ENCODE measurements at places on chromosomes 6 and 20.

DNA sequence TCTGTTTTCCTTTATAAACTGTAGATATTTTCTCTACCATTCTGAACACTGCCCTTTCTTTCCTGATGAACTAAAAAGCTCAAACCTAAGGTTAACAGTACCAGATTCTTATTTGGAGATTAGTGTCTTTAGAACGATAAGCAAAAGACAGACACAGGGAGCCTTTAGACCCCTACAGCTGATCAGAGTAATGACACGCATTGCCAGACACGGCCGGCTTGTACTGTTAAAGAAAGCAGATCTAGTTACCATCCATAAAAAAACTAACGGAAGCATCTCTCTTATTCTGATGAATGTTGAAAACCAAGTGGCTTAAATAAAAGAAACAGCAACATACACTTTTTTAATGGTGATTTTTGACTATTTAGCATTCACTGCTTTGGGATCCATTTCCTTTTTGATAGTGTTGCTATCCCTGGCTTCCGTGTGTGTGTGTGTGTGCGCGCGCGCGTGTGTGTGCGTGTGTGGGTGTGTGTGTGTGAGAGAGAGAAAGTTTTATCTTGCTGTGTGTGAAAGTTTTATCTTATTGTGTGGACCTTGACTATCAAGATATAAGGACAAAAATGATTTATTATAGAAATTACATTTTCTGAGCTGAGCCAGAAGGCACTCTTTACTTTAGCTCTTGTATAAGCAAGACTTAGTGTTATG is 95.6 kb upstream of the SLC35B3 start:
- DNase-seq = no peak

DNA sequence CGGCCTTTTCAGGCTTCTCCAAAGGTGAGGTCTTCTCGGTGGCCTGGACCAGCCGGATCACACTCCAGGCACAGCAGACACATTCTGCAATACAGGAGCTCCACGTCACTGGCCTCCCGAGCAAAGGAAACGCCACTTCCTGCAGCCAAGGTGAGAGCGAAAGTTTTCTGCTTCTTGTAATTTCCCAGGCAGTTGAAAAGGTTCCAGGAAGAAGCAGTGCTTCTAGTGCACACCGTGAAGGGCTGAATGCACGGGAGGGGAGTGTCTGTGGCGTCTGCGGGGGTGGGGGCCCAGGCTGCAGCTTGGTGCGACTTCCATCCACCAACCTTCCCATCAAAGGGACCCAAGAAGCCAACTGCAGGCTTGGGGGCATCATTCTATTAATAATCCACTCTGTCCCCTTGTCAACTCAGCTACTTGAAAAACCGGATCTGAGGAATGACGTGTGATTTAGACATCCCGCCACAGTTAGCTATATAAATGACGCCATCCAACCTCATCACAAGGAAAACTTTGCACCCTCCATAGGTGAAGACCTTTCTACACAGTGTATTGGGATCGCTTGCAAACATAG is 61.1 kb downstream of the NFATC2 start:
- DNase-seq = no peak

DNA sequence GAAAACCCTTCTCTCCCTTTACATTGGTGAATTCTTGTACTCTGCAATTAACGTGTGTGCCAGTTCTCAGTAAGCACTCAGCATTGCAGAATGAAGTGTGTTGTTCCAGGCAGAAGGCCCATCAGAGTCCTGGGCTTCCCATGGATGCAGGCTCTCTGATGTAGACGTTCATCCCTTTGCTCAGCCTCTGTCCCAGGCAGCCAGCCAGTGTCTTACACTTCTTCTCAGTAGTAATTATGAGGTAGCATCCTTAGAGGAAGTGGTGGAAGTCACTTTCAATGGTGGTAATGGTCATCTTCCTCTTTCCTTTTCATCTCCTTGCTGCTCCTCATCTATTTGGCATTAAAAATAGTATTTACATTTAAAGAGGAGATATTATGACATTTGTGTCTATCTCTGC is 66.7 kb upstream of the FYN start:
- DNase-seq = no peak

- DNase-seq = no peak
Measured at GRCh38 chr6:11767458-11767857, 11.1 kb downstream of the ADTRP start.

DNA sequence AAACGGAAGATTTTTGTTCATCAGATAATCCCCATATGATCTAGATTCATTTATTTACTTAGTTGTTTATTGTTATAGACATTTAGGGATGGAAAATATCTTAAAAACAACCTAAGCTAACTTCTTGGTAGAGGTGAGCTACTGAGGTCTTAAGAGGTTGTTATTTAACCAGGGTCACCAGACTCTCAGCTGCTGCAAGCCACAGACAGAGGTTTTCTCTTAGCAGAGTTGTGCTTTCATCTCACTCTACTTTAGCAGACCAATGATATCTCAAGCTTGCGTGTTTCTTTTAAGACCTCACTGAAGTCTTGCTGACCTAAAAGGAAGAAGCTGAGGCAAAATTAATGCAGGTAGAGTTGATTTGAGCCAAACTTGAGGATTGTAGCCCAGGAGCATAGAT is 43.6 kb downstream of the NCOA7 start:
- DNase-seq = no peak

DNA sequence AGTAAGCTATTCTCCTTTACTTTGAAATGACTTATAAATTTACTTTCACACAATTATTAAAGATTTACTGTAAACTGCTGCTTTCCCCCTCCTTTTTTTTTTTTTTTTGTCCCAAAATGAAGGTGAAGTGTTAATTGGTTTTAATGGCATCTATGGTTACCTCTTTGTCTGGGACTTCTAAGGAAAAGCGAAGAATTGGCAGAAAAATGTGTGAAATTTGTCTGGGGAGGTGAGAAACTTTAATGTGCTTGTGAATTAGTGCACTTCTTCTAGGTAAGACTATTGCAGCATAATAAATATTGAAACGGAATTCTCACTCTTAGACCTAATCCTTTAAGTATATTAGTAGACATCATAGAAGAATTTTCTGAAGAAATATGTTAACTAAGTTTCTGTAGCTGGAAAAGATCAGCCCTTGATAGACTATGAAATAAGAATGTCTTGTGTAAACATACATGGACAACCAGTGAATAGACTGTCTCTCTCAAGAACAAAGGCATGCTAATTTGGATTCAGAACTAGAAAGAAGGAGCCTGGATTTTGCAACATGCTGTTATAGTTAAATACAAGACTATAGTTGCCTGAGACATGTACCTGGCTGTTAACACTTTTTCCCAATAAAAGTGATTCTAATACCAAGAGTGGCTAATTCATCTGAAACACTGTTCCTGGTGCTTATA is 23.9 kb downstream of the FLRT3 start:
- no peak for DNase-seq

DNA sequence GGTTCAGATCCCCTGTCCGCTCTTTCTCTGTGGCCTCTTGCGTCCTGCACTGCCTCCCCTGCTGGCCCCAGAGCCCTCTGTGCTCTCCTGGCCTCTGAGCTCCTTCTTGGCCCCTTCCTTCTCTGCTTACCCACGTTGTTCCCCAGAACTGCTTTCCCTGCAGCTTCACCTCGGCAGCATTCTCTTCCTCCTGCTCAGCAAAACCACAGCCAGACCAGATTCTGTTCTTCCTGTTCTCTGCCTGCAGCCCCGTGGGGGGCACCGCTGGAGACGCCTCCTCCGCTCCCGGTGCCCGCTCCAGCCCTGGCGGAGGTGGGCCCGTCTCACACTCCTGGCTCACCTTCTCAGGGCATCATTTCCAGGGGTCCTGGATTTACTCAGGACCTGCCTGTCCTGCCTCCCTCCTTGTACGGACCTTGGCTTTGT is 59.7 kb downstream of the TCP11 start:
- DNase-seq = no peak

GRCh38 chr6:113187661-113188060 is 669.5 kb upstream of the MARCKS start:
- DNase-seq = no peak

- no peak for DNase-seq
Measured at GRCh38 chr6:34834789-34835518, 43.1 kb downstream of the BLTP3A start.

DNA sequence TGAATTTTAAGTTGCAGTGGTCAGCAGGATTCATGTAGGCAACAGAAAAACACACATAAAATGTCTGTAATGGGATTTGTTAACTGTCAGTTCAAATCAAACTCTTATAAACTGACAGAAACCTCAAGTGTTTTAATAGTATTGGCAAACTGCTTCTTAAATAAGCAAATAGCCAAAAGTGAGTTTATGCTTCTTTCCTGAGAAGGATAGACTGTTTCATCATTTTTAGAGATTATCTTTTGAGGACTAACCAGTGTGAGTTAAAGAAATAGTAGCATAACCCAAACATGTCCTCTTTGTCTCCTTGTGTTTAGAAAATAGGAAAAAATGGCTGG is 68.0 kb downstream of the AIG1 start:
- no peak for DNase-seq

GRCh38 chr6:166052837-166053236 is 114.8 kb downstream of the TBXT start:
- no peak for DNase-seq

- no peak for DNase-seq
Measured at GRCh38 chr20:15111654-15112053, 774.2 kb upstream of the FLRT3 start.

DNA sequence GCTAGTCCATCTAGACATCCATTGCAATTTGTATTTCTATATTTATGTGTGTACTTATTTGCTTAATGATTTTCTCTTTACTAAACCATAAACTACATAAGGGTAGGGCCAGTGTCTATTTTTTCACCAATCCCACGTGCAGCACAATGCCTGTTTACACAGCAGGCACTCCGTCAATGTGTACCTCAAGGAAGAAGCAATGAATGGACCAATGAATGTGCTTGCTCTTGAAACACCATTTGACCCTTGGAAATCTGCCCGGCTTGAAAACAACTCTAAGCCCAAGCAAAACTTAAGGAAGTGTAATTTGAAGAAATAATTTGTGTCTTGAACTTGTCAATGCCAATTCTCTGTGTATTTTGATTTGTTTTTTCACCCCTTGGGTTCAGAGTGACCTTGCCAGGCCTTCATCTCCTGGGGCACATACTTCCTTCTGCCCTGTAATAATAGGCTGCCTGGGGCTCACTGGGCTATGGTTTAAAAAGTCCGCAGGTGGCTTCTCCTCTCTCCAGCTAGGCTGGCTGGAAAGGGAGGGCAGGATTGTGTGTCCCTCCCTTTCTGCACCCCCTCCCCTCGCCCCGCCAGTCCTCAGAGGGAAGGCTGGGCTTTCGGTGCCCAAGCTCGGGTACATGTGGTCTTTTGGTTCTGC is 140.8 kb upstream of the ARMC2 start:
- DNase-seq = no peak

GRCh38 chr6:108644252-108644651 is 83.5 kb downstream of the FOXO3 start:
- no peak for DNase-seq

DNA sequence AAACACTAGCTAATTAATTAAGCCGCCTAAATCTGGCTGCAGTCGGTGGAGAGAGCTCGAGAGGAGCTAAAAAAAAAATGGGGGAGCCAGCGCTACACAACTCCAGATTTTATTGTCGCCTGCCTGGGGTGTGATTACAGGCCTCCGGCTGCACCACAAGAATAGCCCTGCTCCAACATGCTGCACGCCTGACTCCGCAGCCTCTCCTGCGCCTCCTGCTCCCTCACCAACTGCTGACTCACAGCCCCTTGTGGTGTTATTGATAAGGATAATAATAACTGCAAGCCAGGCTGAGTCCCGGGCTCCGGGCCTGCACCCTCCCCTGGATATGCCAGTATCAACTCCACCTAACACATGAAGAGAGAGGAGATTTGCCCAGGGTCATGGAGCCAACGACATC is 16.8 kb downstream of the SIRPA start:
- no peak for DNase-seq

- DNase-seq = no peak
Measured at GRCh38 chr20:7856756-7857155, 83.5 kb downstream of the HAO1 start.

GRCh38 chr6:27161946-27162603 is 85.4 kb upstream of the PRSS16 start:
- no peak for DNase-seq

- DNase-seq = no peak
Measured at GRCh38 chr6:13278991-13279390, 49.3 kb downstream of the TBC1D7 start.

GRCh38 chr6:16414205-16414604 is 175.8 kb downstream of the GMPR start:
- DNase-seq = peak; percentile 29

DNA sequence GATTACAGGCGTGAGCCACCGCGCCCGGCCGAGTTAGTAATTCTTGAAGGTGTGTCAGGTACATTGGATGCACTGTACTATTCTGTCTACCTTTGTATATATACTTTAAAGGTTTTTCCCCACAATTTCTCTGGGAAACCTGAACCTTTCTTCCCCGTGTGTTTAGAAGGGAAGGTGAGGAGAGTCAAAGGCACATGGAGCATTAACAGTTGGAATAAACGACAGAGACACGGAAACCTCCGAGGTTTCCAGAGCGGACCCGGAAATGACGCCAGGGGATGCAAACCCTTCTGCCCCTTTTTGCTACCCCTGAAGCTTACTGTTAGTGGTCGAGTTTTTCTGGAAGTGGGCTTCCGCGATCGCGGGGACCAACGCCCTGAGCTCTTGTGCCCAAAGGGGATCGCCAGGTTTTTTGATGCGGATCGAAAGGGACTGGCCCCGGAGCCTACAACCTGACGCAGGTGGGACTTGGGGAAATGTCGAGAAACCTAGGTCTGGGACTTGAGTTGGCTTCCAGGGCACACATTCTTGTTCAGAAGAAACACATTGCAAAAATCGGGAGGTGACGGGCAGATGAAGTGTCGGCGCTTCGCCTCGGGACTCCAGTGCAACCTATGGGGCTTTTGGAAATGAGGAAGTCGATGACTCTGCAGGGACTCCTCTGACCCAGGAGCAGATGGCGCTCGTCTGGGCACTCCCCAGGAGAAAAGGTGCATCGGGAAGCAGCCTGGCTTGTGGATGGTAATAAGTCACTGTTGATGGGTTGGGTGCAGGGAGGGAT is 218.2 kb downstream of the OR2B2 start:
- DNase-seq = no peak

GRCh38 chr6:145789443-145789842 is 25.2 kb downstream of the FBXO30 start:
- no peak for DNase-seq

GRCh38 chr6:6790891-6791290 is 202.4 kb downstream of the LY86 start:
- no peak for DNase-seq

GRCh38 chr6:110951008-110951407 is 7.5 kb upstream of the GTF3C6 start:
- no peak for DNase-seq

GRCh38 chr20:43749734-43750294 is 23.0 kb upstream of the GTSF1L start:
- DNase-seq = peak; percentile 72

- no peak for DNase-seq
Measured at GRCh38 chr20:57323034-57323433, 6.6 kb upstream of the SPO11 start.

GRCh38 chr20:49646126-49646525 is 67.6 kb downstream of the B4GALT5 start:
- DNase-seq = no peak

GRCh38 chr6:11392778-11393507 is 144.6 kb upstream of the TMEM170B start:
- no peak for DNase-seq

- DNase-seq = no peak
Measured at GRCh38 chr20:62289131-62289530, 13.7 kb upstream of the ADRM1 start.

Measured in activated T-helper 1 cell treated with anti-CD3 and anti-CD28 coated beads, Interleukin-2, amount 50 U/mL, for 16 hours (primary cell).